ENCODE measurements at places on chromosomes 1 and 21. TPM values are rescaled to one million over a fixed set of nuclear protein-coding genes. Genes with fewer than 3 reads are reported as not detected.

The TMEM200B gene
- 0.72 TPM for total RNA-seq

The PGD gene
- total RNA-seq, result 142 TPM

DNA sequence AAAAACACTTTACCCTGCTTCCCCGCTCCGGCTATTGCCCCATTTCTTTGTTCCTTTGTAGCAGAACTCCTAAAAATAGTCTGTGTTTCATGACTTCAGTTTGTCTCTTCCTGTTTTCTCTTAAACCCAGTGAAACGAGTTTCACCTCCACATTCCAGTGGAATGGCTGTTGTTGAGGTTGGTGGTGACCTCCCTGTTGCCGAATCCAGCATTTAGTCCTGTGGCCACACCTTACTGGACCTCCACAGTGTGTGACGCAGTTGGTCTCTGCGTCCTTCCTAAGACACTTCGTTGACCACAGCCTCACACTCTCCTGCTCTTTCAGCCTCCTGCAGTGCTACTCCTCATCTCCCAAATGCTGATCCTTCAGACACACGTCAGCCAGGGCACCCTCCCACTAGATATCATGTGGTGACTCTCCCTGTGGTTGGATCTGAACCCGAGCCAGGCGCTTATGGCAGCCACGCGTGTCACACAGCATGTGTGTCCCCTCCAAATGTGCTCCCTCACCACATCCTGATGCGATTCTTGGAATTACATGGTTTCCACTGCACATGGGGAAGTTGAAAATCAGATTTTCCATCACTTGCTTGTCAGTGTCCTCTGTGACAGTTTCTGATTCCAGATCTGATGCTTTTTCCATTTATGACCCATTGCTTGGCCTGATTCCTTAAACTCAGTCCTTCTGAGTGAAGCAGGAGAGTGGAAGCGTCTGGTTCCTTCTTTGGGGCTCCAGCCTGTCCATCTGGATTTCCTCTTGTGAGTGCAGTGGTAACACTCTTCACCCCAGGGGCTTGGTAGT lies 99.1 kb upstream of the ARTN start:
- H3K27ac ChIP-seq, result peak overlapping the region; percentile 49
- peak overlapping the region; percentile 32 for H3K4me3 ChIP-seq
- DNase-seq, result peak; percentile 53
- H3K4me1 ChIP-seq, result peaks cover 52% of the 10 kb centered on the region

DNA sequence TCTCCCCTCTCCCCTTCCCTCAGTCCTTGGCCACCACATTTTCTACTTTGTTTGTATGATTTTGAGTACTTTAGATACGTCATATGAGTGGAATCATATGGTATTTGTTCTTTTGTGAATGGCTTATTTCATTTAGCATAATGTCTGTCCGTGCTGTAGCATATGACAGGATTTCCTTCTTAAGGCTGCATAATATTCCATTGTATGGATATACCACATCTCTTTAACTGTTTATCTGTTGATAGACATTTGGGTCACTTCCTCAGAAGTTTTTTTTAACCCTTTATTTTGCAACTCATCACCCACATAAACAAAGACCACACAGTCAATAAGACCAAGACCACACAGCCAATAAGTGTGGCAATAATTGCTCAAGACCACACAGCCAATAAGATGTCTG lies 24.9 kb downstream of the FAM163A start:
- H3K4me1 ChIP-seq, result no peaks in the 10 kb centered on the region
- no peak overlapping the region for H3K4me3 ChIP-seq
- peaks cover 2% of the 10 kb centered on the region for H3K27me3 ChIP-seq
- no peaks in the 10 kb centered on the region for H3K36me3 ChIP-seq
- DNase-seq, result no peak

DNA sequence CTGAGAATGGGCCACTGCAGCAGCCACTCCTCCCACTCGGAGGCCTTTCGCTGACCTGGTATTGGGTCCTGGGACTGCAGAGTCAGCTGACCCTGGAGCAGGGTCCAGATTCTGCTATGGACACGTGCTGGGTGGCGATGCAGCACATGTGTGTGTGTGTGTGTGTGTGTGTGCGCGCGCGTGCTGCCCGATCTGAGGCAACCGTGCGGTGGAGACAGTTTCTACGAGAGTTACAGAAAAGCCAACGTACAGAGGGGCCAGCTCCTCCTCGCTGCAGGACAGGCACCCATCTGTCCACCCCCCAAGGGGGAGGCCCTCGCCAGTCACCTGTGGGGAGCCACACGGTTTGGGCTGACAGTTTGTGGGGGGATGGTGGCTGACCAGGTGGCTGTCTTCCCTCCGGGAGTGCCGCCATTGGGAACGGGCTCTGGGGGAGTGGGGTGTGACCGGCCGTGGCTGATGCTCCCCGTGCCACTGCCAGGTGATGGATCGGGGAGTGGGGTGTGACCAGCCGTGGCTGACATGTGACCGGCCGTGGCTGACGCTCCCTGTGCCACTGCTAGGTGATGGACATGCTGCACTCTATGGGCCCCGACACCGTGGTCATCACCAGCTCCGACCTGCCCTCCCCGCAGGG lies 24.0 kb downstream of the CSTB start:
- no peak overlapping the region for H3K4me3 ChIP-seq
- H3K27ac ChIP-seq, result no peak overlapping the region

DNA sequence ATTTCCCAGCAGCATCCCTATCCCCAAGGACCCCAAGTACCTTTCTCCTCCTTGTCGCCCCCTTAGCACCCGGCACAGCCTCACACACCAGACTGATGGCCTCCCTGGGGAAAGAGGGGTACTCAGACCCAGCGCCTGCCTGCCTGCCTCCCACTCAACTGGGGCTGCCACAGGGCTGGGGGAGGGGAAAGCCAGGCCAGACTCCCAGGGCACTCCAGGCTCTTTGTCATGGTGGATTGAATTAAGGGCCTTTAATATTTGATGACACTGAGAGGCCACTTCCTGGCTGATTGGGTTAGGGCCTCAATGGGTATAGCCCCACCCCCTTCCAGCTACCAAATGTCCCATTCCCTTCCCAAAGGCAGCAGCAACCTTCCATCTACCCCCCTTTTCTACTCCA lies 1.8 kb downstream of the SHC1 start:
- no peak for DNase-seq
- H3K4me3 ChIP-seq, result no peak overlapping the region
- peak overlapping the region; percentile 68 for H3K27ac ChIP-seq
- H3K36me3 ChIP-seq, result peaks cover 46% of the 10 kb centered on the region
- no peaks in the 10 kb centered on the region for H3K27me3 ChIP-seq

- no peaks in the 10 kb centered on the region for H3K27me3 ChIP-seq
- no peaks in the 10 kb centered on the region for H3K36me3 ChIP-seq
- no peak overlapping the region for H3K27ac ChIP-seq
Observed at GRCh38 chr1:158035976-158036583, 42.6 kb downstream of the KIRREL1 start.

GRCh38 chr1:156490401-156491032 lies 10.1 kb downstream of the MEF2D start:
- no peak for DNase-seq
- peaks cover 33% of the 10 kb centered on the region for H3K36me3 ChIP-seq
- H3K4me3 ChIP-seq, result peak overlapping the region; percentile 66

DNA sequence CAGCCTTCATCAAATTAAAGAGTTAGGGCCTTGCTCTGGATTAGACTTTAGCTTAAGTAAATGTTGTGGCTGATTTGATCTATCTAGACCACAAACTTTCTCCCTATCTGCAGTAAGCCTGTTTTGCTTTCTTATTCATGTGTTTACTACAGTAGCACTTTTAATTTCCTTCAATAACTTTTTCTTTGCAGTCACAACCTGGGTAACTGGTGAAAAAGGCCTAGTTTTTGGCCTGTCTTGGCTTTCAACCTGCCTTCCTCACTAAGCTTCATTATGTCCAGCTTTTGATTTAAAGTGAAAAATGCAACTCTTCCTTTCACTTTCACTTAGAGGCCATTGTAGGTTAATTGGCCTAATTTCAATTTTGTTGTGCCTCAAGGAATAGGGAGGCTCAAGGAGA lies 12.5 kb upstream of the LPGAT1 start:
- peak overlapping the region; percentile 24 for H3K4me3 ChIP-seq
- peaks cover 43% of the 10 kb centered on the region for H3K4me1 ChIP-seq
- H3K36me3 ChIP-seq, result peaks cover 3% of the 10 kb centered on the region
- H3K27ac ChIP-seq, result no peak overlapping the region
- DNase-seq, result no peak
